Pulmonary artery endothelial cell (primary cell): ENCODE measurements at places on chromosomes 5 and 9. TPM values are rescaled to one million over a fixed set of nuclear protein-coding genes. Genes with fewer than 3 reads are reported as not detected.

SAXO1 gene
- under 0.01 TPM in 1 of 2 replicates, not detected in the other for total RNA-seq

GRCh38 chr9:84937180-84937579, 267.7 kb downstream of the NTRK2 start:
- DNase-seq, result no peak

DNA sequence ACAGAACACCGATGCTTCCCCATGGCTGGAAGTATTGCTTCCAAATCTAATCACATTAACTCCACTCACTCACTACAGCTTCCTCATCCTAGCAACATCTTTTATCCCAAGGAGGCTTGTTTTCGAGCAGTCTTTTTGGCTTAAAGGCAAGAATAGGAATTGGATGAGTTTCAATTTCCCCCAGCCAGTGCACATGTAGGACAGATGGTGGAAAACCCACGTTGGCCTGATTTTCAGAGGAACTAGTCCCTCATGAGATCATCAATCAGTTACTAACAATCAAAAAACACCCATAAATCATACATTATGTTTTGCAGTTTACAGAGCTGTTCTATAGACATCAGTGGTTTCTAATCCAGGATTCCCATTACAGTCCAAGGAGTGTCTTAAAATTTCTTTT, 48.5 kb upstream of the AGXT2 start:
- no peak for DNase-seq

TNC gene
- 0.07 TPM in 2 replicates for total RNA-seq

GRCh38 chr5:140549237-140550144, 2.0 kb downstream of the EIF4EBP3 start:
- DNase-seq, result no peak

DNA sequence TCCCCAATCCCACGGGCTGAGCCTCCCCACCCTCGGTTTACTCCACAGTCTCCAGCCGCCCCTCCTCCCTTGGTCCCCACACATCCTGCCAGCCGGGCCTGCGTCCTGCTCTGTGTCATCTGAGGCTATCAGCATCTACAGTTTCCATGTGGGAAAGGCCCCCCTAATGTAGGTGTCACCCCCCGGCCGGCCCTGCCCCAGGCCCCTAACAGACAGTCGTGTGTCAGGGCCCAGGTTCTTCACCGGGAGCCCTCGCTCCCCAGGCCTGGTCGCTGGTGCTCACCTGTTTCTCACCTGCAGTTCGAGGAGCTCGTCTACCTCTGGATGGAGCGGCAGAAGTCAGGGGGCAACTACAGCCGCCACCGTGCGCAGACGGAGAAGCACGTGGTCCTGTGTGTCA, 62.7 kb downstream of the KCNT1 start:
- no peak for DNase-seq
